Naive thymus-derived CD8-positive, alpha-beta T cell (primary cell): ENCODE measurements at places on chromosomes 6 and 20.

DNA sequence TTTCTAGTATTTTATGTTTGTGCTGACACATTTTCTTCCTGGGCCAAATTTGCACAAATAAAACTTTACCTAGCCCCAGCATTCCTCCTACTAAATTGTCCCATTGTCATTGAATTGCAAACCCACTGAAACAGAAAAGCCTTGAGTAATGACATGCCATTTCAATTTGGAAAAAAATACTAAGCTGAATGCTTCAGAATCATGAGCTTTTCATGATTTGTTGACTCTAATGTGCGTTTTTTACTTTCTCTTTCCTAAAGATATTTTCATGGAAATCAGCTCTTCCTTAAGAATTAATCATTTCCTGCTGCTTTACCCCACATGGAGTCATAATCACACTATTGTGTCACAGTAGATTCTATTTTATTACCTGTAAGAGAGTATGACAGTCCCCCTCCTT lies 47.4 kb downstream of the TRDN start:
- no peak for DNase-seq

DNA sequence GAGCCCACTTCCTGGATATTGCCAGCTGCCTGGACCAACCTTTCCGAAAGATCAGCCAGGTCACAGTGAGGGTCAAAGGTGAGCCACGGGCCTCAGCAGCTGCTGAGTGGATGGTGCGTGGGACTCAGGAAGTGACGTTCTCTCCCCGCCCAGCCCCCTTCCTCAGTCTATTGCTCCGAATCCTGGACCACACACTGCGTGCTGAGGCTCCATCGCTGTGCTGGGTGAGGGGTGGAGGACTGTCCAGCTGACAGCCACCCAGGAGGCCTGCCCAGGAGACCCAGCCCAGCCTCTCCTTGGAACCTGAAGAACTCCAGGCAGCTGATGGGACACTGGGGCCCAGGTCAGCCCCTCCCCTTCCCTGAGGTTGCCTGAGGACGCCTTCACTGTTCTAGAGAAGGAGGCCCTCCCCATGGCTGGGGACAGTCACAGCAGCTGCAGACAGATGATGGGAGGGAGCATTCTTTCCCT lies 94.4 kb upstream of the CD93 start:
- DNase-seq = no peak

- DNase-seq = no peak
Measured at GRCh38 chr6:52616059-52616690, 39.3 kb upstream of the TRAM2 start.

DNA sequence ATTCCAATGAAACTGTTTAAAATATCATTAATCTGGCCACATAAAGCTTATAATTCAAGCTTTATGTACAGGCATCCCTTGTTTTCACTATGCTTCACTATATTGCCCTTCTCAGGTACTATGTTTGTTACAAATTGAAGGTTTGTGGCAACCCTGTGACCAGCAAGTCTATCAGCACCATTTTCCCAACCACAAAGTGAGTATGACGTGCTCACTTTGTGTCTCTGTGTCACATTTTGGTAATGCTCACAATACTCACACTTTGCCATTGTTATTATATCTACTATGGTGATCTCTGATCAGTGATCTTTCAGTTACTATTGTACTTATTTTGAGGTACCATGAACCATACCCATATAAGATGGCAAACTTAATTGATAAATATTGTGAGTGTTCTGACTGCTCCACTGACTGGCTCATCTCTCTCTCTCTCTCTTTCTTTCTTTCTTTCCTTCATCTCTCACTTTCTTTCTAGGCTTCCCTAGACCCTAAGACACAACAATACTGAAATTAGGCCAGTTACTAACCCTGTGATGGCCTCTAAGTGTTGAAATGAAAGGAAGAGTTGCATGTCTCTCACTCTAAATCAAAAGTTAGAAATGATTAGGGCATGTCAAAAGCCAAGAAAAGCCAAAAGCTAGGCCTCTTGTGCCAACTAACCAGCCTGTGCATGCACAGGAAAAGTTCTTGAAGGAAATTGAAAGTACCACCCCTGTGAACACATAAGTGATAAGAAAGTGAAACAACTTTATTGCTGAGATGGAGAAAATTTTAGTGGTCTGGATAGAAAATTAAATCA lies 227.9 kb downstream of the BCAS1 start:
- DNase-seq = no peak

DNA sequence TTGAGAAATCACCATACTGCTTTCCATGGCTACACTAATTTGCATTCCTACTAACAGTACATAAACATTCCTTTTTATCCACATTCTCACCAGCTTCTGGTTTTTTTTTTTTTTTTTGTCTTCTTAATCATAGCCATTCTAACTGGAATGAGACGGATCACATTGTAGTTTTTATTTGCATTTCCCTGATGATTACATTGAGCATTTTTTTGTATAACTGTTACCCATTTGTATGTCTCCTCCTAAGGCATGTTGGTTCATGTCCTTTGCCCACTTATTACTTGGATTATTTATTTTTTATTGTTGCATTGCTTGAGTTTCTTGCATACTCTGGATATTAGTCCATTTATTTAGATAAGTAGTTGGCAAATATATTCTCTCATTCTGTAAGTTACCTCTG lies 258.0 kb downstream of the MEI4 start:
- no peak for DNase-seq

- no peak for DNase-seq
Measured at GRCh38 chr20:63962426-63963347, 6.5 kb upstream of the UCKL1 start.

GRCh38 chr20:725491-725890 lies 42.8 kb downstream of the SLC52A3 start:
- DNase-seq = no peak
